ENCODE measurements at places on chromosomes 2 and 18. TPM values are rescaled to one million over a fixed set of nuclear protein-coding genes. Genes with fewer than 3 reads are reported as not detected.

L3MBTL4 gene
- total RNA-seq: under 0.01 TPM

CD28 gene
- not detected for total RNA-seq

INHA gene
- not detected for total RNA-seq

SERPINB4 gene
- not detected for total RNA-seq

DTNA gene
- total RNA-seq: 31.3 TPM

VWC2L gene
- not detected for total RNA-seq

TNFAIP6 gene
- 69.3 TPM for total RNA-seq

TMEM247 gene
- total RNA-seq: not detected

LGALSL gene
- total RNA-seq: 6.2 TPM

RUFY4 gene
- not detected for total RNA-seq

GAREM1 gene
- total RNA-seq: 3.9 TPM

CCL20 gene
- total RNA-seq: 57.5 TPM

CCNYL1 gene
- total RNA-seq: 17.8 TPM
